ENCODE measurements at places on chromosomes 7 and 10.

GRCh38 chr7:67771846-67772605, 775.4 kb downstream of the TYW1 start:
- DNase-seq: no peak

GRCh38 chr10:131453721-131454634, 142.5 kb upstream of the TCERG1L start:
- DNase-seq: peak; percentile 16

- peak; percentile 1 for DNase-seq
These were observed 1.1 kb upstream of the TARP start for GRCh38 chr7:38274486-38274885.

DNA sequence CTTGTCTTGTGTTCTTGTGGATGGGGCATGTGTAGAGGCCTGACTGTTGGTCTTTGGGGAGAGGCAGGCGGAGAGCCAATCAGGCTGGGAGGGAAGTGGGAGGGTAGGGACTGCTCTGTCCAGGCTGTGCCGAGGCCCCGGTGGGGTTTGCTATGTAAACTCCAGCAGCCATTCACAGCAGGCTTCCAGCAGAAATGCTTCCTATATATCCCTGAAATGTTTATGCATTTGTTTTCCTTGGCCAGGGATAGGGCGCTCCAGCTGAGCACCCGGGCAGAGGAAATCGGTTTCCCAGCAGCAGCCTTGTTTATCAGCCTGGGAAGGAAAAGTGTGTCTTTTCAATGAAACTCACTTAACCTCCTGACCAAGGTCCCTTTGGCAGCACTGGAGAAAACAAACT, 18.3 kb upstream of the AQP1 start:
- no peak for DNase-seq

Data from fibroblast of mammary gland (primary cell).